CD4-positive, alpha-beta T cell treated with Interleukin-4 for 1 hour (primary cell): ENCODE measurements at places on chromosomes 11 and 22.

GRCh38 chr11:117560780-117561530, 233.3 kb downstream of the CEP164 start:
- no peak for DNase-seq

GRCh38 chr11:65317025-65317786, 2.5 kb downstream of the CDC42EP2 start:
- no peak for DNase-seq

- DNase-seq: no peak
These were observed 125.6 kb upstream of the SORL1-AS1 start for GRCh38 chr11:121578251-121578976.

- no peak for DNase-seq
These were observed 113.0 kb downstream of the CTTN start for GRCh38 chr11:70511345-70511744.

DNA sequence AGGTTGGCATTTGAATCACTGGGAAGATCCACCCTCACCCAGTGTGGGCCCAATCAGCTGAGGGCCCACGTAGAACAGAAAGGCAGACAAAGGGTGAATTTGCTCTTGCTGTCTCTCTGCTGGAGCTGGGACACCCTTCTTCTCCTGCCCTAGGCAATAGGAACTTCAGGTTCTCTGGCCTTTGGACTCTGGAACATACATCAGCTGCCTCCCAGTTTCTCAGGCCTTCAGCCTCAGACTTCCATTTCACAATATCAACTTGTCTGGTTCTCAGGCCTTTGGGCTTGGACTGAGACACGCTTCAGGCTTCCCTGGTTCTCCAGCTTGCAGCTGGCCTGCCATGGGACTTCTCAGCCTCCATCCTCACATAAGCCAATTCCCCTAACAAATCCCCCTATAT, 14.7 kb upstream of the ASRGL1 start:
- no peak for DNase-seq

DNA sequence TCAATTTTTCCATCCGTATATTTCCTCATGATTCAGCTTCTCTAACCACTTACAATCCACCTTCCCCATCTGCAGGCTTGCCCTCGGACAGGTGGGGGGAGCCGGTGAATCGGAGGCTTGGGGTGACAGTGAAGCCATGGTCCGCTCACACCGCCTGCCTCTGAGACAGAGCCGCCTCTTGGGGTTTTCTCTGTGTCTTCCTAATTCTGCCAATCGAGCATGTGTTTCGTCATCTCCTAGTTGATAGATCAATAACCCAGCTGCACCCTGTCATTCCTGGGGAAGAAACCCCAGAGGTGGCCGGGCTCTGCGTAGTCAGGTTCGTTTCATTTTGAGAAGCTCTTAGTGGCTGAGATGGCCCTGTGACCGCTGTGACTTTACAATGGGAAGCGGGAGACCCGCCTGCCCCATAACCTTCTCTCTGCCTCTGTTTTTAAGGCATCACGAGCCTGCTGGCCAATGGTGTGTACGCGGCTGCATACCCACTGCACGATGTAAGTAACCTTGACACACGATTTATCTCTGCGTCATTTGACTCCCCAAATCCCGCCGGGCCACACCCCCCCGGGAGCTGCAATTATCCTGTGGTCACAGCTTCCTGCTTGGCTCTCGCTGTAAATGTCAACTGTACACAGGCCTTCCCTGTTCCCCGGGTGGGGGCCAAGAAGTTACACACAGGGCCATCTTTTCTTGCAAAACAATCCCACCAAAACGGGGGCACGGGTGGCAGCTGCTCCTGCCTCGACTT, 33.3 kb downstream of the ANO1 start:
- DNase-seq: no peak

DNA sequence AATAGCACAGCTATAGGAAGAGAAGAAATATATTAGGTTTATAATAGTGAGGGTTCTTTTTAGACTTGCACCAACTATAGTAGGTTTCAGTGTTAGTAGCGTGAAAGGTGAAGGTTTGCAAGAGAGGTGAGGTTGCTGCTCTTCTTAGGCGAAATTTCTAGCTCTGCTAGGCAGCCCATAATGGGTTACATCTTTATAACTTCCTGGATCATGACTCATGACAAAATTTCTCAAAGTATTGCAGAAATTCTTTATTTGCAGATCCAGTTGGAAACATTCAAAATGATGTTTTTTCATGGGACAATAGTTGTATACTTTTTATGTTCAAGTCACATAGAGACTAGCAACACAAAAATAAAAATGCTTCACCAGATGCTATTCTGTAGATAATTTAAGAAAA, 260.0 kb downstream of the SOX6 start:
- DNase-seq: no peak

- no peak for DNase-seq
These were observed 616.6 kb downstream of the TBC1D22A start for GRCh38 chr22:47379037-47379436.

- DNase-seq: no peak
These were observed 198.5 kb upstream of the CTSC start for GRCh38 chr11:88535916-88536547.

DNA sequence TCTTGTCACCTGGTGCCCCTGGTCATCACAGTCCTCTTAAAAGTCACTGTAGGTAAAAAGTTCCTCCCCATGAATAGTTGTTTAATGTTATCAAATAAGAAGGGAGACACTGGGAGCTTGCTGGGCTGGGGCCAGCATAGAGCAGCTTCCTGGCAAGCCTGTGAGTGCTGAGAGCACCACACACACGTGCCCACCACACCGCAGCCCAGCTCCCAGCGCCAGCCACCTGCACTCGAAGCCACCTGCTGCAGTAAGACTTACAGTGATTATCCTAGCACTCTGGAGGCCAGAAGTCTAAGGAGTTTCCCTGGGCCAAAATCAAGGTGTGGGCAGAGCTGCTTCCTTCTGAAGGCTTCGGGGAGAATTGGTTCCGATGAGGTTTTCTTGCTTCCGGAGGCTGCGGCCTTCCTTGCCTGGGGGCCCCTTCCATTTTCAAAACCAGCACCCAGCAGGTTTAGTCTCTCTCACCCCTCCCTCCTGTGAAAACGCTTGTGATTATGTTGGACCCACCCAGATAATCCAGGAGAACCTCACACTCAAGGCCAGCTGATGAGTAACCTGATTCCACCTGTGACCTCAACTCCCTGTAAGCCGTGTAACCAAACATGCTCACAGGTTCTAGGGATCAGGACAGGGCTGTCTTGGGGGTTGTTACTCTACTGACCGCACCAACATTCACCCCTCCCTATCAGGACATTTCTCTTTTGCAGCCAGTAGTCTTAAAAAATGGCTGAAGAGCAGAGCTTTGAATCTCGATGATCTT, 687.2 kb downstream of the TBC1D22A start:
- no peak for DNase-seq

DNA sequence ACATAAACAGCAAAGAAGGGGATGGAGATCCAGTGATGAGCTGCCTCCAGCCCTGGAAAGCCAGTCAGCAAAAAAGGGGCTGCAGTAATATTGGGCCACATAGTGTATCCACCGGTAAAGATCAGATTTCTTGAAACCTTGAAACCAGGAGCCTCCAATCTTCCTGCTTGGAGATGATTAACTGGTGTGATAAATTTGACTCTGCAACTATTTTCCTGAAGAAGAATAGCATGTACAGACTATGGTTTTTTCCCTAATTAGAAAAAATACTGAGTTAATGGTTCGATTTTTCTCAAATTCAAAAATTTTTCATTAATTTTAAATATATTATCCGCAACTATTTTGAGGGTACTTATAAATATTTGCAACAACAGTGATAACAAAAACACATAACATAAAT, at the start of gene OR51B2:
TSS of gene OR51B2 (minus strand) at position 101 of the 400 bp plus-strand sequence. CDS start at position 101, 0 bp downstream.
- no peak for DNase-seq

DNA sequence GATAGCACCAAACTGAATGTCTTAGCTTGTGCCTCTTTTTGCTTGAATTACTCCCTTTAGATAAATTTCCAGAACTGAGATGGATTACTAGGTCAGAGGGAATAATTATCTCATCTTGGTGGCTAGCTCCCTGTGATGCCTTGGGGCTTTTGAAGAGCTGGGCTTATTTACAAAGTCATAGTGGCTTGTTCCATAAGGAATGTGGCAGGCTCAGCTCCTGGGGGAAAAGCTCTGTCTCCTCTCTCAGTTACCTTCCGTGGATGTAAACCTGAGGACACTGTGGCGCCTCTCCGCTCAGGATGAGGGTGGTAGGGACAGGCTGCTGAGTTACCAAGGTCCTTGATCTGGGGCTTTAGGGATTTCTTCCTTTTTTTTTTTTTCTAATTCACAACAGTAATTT, 121.7 kb downstream of the PARVA start:
- DNase-seq: no peak

- no peak for DNase-seq
These were observed 9.1 kb downstream of the NRXN2 start for GRCh38 chr11:64713781-64714363.

DNA sequence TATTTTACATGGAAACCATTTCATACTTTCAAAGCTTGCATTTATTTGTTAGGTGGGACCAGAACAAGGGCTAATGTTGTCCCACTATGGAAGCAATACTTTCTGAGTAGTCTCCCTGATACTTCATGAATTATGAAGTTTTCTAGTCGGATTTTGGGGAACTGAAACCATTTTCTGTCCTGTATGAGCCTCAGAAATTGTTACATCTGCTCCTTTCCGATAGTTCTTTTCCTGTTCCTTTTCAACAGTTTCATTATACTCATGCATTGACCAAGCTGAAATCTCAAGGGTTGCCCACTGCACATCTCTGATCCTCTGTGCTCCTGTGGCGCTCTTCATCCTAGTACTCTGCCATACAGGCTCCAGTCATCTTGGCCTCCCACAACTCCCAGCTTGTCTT, 31.5 kb upstream of the GLYATL1 start:
- DNase-seq: no peak

DNA sequence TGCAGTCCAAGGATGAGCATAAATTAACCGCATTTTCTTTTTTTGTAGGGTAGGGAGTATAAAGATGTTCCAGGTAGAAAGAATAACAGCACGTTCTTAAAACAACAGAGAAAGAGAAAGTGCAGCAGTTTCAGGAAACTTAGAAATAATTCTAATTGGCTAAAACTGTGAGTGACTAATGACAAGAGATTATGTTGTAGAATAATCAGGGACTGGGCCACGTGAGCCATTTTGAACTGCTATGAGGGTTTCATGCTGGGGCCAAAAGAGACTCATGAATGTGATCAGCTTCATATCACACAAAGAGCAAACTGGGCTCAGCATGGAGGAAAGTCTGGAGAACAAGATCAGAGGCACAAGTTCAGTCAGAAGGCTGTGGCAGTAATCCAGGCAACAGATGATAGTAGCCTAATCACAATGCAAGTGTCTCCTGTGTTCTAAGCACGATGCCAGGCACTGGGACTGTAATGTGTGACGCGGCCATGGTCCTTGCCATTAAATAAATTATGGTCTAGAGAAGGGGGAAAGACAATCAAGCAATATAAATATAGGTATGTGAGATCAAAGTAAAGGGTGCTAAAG, 17.9 kb downstream of the CWF19L2 start:
- no peak for DNase-seq

- no peak for DNase-seq
These were observed 39.1 kb downstream of the TCIRG1 start for GRCh38 chr11:68077617-68078582.

DNA sequence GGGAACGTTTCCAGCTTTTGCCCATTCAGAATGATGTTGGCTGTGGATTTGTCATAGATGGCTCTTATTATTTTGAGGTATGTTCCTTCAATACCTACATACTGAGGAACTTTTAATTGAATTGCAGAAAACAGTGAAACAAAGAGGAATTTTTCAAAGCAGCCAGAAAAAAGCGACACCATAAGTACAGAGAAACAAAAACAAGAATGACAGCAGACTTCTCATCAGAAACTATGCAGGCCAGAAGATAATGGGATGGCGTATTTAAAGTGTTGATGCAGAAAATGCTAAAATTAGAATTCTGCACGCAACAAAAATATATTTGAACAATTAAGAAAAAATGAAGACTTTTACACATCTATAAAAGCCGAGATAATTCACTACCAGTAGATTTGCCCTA, 95.4 kb upstream of the TIMP3 start:
- no peak for DNase-seq

- no peak for DNase-seq
These were observed 66.9 kb upstream of the TTLL12 start for GRCh38 chr22:43253839-43254238.

- DNase-seq: no peak
These were observed 8.5 kb downstream of the TMEM132A start for GRCh38 chr11:60932605-60933356.

- DNase-seq: no peak
These were observed 3.2 kb downstream of the C11orf54 start for GRCh38 chr11:93744669-93745004.

DNA sequence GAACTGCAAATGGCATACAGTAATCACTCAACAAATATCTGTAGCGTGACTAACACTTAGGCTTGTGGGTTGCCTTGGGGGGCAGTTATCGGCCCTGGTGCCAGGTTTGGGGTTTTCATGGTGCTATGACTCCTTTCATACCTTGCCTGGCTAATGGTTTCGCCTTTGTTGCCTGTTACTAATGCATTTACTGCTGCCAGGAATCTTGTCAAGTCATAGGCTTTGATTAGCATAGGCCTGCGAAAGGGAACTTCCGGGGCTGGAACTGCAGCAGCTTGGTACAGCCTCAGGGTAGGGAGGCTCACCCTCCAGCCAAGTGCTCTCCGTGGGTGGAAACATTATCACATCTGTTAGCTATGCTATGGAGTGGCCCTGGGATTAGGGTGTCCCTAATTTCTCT, 13.2 kb downstream of the SLC25A18 start:
- no peak for DNase-seq

DNA sequence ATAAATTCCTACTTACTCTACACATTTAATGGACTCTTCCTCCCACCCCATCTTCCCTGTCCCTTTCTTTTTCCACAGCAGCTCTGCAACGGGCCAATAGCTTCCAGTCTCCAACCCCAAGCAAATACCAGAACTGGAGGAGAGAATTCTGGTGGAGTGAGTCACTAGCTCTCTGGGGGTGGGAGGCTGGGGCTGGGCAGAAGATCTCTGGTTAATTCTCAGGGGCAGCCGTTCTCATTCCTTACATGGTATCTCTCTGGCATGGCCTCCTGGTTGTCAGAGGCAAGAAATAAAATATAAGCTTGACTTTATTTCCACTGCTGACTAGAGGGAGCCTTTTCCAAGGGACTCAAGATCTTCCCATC, 90.4 kb upstream of the PARVA start:
- no peak for DNase-seq

GRCh38 chr11:74725701-74726100, 5.5 kb downstream of the CHRDL2 start:
- DNase-seq: no peak

- DNase-seq: no peak
These were observed 823 bp upstream of the CPT1A start for GRCh38 chr11:68842427-68843051.

GRCh38 chr11:34207487-34208180, 102.2 kb downstream of the NAT10 start:
- no peak for DNase-seq
